ENCODE measurements at places on chromosomes 7 and 10.

DNA sequence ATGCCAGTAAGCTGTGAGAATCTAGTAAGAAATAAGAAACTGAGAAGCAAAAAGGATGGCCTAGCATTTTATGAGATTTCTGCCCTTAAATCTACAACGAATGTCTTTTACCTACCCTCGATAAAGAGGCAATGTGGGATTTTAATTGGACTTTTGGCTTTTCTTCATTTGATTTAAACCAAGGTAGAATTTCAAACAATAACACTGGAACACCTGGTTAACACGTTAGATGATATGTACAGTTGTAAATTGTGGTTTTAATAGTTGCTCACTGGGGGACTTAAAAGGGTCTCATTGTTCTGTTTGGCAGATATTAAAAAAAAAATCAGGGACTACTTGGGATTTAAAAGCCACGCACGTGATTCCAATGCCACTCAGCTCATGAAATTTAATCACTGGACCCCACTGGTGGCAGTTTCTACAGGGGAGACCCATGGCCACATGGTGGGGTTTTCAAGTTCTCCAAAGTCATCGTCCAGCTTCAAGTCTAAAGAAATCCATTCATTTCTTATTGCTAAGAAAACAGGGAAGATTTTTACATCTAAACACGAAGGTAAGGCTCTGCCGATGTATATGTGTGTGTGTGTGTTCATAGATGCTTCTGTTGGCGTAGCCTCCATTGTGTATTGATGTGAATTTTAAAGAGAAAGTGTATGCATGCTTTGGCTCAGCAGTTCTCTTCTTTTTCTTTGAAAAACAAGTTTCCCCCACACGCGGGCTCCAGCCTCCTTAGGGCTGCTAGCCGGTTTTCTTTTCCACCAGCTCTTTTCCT, 588.6 kb upstream of the MKI67 start:
- no peak for DNase-seq

GRCh38 chr7:24769851-24770250, 12.6 kb upstream of the GSDME start:
- no peak for DNase-seq

- DNase-seq: no peak
Measured at GRCh38 chr10:123986736-123987135, 95.1 kb upstream of the CPXM2 start.

GRCh38 chr7:104458875-104459274, 130.5 kb downstream of the LHFPL3 start:
- no peak for DNase-seq

- DNase-seq: no peak
Measured at GRCh38 chr7:47383072-47383471, 198.8 kb downstream of the TNS3 start.

DNA sequence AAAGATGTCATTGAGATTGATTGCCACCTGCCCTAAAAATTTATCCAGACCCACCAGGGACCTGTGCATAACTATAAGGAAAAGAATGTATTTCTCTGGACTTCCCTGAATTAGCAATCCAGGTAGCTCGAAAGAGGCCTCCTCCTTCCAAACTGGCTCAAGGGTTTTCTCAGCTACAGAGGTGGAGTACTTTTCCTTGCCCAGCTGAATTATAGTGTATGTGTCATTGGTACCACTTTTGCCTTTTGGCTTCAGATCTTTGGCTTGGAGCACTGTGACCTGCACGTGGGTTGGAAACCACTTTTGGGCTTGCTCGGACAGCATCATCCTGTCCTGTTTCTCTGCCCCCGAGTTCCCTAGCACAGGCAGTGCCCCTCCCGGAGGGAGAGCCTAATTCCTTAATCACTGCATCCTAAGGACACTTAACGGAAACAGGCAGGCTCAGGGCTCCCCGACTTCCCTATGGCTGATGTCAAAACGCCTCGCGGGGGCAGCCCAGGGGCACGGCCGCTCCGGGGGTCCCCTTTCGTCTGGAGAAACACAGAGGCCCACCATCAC, 825 bp downstream of the RAB11FIP2 start:
- no peak for DNase-seq

DNA sequence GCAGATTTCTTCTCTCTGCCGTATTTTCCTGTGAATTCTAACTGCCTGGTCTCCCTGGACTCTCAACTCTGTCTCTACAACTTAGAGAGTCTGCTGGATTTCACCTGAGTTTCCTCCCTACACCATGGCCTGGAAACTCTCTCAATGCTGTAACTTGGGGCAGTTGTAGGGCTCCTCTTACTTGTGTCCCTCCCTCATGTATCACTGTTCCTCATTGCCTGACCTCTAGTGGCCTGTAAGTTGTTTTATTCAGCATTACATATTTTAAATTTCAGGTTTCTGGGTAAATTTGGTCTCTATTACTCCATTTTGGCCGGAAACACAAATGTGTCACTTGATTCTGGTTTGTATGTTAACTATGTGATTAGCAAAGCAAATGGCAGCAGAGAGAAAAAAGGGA, 70.9 kb downstream of the DYNC1I1 start:
- no peak for DNase-seq

- no peak for DNase-seq
Measured at GRCh38 chr7:154442939-154443338, 390.7 kb downstream of the DPP6 start.

DNA sequence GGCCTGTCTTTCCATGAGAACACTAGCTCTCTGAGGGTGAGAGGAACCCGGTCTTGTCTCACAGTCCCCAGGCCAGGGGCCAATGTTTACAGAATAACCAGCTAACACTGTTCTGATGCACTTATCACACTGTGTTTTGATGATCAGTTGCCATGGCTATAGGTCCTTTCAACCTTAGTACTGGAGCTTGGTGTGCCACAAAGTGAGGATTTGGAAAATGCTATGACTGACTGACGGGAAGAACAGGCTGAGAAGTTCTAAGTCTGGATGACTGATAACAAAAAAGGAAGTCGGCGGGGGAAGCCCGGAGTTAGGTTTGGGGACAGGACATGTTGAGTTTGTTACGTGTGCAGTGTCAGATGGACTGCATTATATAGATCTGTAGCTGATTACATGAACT, 141.8 kb downstream of the CTTNBP2 start:
- no peak for DNase-seq

GRCh38 chr7:77456696-77457095, 40.5 kb upstream of the GSAP start:
- no peak for DNase-seq

DNA sequence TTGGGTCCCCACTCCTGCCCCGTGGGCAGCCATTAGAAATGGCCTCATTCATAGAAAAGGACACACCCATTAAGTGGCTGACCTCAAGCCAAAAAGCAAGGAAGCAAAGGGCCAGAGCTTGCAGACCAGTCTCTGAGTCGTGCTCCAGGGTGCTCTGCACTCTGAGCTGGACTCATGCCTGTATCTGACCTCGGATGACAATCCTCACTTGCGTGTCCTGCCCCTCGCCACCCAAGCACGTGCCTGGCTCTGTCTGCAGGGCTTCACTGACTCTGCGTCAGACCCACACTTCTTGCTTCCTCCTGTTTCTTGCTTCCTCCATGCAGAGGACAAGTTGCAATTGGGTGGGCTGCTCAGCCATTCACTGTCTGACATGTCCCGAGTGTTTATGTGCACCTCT, 138.8 kb downstream of the OAT start:
- no peak for DNase-seq

- DNase-seq: no peak
Measured at GRCh38 chr7:30848121-30848855, 63.4 kb upstream of the AQP1 start.

DNA sequence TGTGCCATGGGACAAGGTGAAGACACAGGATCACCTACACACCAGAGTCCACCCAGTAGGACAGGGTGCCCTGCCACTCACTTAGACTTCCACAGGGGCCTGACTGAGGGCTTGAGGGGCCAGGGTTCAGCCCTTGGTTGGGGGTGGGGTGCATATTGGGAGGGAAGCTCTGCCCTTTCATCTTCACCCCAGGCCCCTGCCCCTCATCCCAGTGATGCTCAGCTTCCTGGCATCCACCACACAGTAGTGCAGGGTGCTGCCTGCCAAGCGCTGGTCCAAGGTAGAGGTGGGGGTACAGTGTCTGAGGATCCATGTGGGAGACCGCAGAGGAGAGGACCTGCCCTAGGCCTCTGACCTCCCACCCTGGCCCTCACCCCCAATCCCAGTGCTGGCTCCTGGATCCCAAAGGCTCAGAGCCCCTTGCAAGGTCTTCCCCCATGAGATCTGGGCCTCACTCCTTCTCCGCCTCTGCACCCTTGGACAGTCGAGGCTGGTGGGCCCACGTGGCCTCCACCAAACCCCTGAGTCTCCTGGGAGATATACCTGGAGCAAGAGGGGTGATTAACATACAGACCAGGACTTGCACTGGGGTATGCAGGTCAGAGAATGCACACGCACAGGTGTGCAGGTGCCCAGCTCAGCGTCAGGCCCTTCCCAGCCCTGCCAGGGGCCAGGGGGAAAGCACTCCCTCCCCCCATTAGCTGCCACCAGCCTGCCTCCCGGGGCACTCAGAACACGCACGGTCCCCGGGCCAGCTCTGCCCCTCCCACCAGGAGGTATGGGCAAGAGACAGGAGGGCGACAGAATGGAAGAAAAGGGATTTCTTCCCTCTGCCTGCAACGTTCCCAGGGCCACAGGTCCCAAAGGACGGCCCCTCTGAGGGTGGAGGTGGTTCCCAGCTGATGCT, 8.6 kb upstream of the IRF5 start:
- no peak for DNase-seq

DNA sequence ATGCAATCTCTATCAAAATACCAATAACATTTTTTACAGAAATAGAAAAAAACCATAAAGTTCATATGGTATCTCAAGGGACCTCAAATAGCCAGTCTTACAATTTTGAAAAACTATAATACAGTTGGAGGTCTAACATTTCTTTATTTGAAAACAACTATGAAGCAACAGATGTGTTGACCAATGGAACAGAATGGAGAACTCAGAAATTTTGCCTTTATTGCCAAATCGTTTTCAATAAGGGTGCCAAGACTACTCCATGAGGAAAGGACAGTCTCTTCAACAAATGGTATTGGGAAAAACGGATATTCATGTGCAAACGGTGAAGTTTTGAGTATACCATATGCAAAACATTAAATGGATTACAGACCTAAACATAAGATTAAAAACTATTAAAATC, 470.8 kb upstream of the DPP6 start:
- no peak for DNase-seq

DNA sequence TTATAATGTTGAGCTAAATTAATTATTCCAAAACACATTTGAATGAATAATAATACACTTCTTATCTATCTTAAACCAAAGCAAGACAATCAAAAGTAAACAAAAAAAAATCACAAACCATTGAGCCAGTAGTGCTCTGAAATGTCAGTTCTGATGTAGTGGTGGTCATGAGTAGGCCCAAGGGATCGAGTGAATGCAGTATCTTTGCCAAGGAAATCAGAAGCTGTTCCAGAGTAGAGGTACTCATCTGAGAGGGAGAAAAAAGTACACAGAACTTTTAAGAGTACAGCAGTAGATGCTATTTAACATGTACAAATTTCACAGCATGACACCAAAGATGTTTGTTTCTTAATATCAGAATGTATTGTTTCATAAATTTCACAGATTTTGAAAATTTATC, 121.5 kb downstream of the SEMA3D start:
- no peak for DNase-seq

- DNase-seq: no peak
Measured at GRCh38 chr7:538764-539685, 19.4 kb upstream of the PDGFA start.

GRCh38 chr10:13716081-13717071, 129.6 kb downstream of the PRPF18 start:
- no peak for DNase-seq

GRCh38 chr10:33290321-33291052, 44.0 kb downstream of the NRP1 start:
- no peak for DNase-seq

- no peak for DNase-seq
Measured at GRCh38 chr7:98134420-98135228, 28.0 kb downstream of the LMTK2 start.

DNA sequence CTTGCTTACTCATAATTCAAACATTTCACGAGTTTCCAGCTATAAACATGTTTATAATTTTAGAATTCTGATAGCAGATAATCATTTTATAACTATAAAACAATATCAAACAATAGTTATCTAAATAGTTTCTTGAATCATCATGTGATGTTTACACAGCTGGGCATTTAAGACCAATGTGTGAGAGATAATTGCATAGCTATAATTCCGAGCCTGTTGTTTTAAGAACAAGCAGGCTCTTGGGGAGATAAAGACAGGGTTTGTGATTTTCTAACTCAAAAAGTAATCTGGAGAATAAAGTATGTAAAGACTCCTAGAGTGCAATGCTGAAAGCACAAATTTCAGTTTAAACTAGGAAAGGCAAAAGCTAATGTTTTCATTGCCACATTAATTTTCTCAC, 331.2 kb downstream of the LRRTM3 start:
- no peak for DNase-seq

GRCh38 chr7:147197006-147197405, 1080.4 kb downstream of the CNTNAP2 start:
- DNase-seq: no peak

DNA sequence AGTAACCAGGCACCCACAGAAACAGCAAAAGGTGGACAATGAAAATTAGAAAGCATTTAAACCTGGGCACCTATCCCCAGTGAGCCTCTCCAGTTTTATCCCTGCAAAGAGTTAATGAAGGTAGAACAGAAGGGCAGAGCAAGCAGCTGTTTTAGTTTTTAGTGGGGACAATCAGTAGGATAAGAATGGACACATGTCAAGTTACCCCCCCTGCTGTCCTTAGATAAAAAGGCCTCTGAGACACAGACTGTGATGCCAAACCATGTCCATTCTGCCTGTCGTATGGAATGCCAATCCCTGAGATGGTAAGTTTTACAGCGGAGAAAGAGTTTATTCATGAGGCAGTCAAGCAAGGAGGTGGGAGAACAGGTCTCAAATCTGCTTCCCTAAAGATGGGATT, 162.6 kb upstream of the AGR3 start:
- DNase-seq: no peak

GRCh38 chr10:118800920-118801319, 46.1 kb upstream of the CACUL1 start:
- no peak for DNase-seq

DNA sequence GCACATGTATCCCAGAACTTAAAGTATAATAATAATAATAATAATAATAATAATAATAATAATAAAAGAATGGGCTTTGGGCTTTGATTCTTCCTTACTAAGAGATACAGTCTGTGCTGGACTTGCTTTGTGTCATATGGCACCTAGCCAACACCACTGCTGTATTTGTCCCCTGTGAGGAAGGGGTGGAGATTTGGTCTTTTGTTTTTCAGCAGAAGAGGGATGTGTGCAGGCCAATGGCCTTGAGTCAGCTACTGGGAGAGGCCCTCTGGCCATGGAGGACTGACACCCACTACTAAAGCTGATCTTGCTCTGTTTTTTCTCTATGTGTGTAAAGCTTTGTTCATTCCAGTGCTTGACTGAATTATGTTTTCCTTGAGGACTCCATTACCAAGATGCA, 573.0 kb upstream of the PCDH15 start:
- DNase-seq: no peak

DNA sequence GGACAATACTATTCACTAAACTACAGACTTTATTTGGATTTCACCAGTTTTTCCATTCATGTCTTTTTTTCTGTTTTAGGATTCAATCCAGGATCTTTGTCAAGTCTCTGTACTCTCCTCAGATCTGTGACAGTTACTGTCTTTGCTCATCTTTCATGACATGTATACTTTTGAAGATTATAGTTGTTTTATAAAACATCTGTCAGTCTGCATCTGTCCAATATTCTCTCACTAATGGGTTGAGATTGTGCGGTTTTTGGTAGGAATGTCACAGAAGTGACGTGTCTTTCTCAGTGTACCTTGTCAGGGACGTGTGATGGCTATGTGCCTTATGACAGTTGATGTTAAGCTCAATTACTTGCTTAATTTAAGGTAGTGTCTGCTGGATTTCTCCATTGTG, 124.9 kb upstream of the TPK1 start:
- no peak for DNase-seq

Data from stimulated activated CD4-positive, alpha-beta T cell treated with anti-CD3 and anti-CD28 coated beads, TNF-alpha, amount 100 ng/mL, for 1 hour (primary cell).